ENCODE measurements at places on chromosomes 2 and 18.
A peak's percentile ranks its signal among the peaks of the same experiment; 100 is the strongest.

- DNase-seq, result no peak
Measured at GRCh38 chr2:232126301-232127099, 165.0 kb downstream of the DIS3L2 start.

- DNase-seq, result no peak
Measured at GRCh38 chr2:167510071-167510759, 621.9 kb downstream of the XIRP2 start.

- DNase-seq, result no peak
Measured at GRCh38 chr2:99725820-99726219, 236.0 kb upstream of the REV1 start.

DNA sequence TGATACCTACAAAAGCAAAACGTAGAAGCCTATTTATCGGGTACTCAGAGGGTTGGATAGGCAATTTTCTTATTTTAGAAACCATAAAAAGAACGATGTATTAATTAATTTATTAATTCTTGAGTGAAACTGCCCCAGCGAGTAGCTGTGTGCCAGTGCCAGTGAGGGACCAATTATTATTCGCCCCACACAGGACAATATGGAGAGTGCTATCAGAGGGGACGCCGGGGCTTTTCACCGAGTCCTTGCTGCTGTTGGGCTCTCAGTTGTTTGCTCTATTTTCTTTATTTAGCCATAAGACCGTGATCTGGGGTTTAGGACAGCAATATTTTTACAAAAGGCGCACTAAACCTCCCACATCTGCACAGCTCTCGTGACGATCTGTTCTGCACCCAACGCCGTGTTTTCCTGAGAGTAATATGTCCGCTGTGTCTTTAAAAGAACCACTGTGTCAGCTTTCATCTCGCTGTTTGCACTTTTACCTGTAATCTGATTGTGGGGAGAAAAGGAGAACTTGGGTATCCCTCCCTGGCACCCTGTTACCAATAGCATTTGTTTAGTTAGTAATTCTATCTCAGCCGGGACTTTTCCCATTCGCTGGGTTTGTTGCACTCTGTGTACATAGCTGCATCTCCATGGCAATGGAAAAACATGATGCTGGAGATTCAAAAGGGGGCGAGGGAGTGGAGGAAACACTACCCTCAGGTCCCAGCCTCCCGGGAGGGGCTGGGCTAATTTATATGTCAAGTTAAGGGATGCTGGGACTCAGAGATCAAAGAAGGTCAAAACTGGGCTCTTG is 30.1 kb upstream of the ZNF516 start:
- no peak for DNase-seq

- no peak for DNase-seq
Measured at GRCh38 chr2:129318581-129319421, 660.7 kb upstream of the RAB6C start.

DNA sequence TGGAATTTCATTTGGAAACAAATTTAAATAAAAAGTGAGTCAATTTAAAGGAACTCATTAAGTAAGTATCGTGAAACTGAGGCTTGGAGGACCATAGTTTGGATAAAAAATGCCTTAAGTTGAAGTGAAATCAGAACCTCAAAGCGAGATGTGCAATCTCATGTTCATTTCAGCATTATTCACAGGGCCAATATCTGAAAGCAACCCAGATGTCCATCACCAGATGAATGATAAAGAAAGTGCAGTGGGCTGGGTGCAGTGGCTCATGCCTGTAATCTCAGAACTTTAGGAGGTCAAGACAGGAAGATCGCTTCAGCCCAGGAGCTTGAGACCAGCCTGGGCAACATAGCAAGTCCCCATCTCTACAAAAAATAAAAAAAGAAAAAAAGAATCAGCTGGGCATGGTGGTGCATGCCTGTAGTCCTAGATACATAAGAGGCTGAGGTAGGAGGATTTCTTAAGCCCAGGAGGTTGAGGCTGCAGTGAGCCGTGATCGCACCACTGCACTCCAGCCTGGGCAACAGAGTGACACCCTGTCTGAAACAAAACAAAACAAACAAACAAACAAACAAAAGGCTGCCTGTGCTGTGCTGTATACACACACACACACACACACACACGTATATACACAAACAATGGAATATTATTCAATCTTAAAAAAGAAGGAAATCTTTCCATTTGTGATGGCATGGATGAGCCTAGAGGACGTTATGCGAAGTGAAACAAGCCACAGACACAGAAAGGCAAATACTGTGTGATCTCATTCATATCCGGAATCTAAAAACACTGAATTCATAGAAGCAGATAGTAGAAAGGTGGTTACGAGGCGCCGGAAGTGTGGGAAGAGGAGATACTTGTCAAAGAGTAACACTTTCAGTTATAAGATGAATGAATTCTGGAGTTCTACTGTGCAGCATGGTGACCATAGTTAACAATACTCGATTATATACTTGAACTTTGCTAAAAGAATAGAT is 14.5 kb downstream of the SH3RF3 start:
- DNase-seq, result peak; percentile 11

- DNase-seq, result no peak
Measured at GRCh38 chr2:150046211-150046610, 441.3 kb downstream of the RND3 start.

- DNase-seq, result no peak
Measured at GRCh38 chr2:141528990-141529389, 601.8 kb downstream of the LRP1B start.

DNA sequence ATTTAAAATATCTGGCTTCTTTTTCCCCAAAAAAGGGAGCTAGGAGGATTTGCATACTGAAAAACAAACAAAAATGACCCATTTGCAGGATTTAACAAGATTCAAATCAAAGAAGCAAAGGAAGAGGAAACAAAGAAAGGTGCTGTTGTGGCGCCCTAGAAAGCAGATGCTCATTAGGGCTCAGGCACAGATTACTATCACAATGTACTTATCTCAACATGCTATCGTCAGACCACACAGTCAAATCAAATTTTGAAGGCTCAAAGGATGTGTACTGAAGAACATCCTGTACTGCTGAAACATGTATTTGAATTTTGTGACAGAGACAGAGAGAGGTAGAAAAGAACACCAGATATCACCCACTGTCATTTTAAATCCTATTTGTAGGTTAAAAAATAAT is 10.9 kb downstream of the RBMS1 start:
- no peak for DNase-seq

- DNase-seq, result no peak
Measured at GRCh38 chr2:191869178-191869577, 22.3 kb upstream of the CAVIN2 start.

- DNase-seq, result no peak
Measured at GRCh38 chr18:73932976-73933375, 214.7 kb downstream of the FBXO15 start.

- no peak for DNase-seq
Measured at GRCh38 chr2:238820916-238821315, 27.0 kb upstream of the TWIST2 start.

DNA sequence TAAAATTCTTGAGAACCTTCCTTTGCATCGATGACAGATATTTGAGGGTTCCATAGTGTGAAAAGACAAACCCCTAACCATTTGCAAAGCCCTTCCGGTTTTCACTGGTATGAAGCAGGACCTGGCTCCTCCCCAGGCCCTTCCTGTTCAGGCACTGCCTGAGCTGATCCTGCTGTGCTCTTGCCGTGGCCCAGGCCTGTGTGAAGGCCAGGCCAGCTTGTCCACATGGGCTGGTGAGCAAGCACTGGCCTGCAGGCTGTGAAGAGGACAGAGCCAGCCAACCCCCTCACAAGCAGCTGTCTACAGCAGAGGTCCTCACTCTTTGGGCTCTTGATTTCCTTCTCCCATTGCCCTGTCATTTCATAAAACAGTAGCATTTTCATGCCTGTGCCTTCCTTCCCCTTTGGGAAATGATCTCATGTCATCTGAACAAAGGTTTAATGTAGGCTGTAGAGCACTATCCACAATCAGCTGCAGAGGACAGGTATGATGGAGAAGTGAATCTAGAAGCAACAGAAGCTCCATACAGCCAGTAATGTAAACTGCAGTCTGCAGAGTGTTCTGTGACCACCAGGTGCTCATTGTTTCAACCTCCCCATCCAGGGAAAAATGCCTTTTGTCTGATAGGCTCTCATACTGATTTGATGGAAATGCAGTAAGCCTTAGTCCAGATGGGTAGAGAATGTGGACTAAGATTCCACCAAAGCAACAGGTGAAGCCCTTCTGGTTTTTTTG is 19.8 kb downstream of the MPHOSPH10 start:
- DNase-seq, result no peak

- no peak for DNase-seq
Measured at GRCh38 chr2:25845843-25846505, 32.3 kb downstream of the ASXL2 start.

- no peak for DNase-seq
Measured at GRCh38 chr2:193867454-193867853, 1672.7 kb upstream of the TMEFF2 start.

GRCh38 chr2:216281316-216281715 is 91.0 kb downstream of the MARCHF4 start:
- DNase-seq, result no peak

DNA sequence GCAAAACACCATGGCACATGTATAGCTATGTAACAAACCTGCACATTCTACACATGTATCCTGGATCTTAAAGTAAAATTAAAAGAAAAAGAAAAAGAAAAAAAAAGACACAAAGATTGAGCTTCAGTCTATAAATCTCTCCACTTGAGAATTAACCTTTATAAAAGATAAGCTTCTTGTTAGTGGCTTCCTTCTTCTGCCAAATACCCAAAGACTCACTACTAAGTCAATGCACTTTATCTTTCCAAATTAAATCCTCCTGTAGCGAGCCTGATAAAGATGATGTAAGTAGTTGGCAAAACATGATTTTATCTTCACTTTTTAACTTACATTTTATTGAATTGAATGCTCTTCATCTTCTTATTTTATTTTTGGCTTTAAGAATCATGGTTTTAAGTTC is 349.9 kb downstream of the TRIB2 start:
- DNase-seq, result no peak

- DNase-seq, result no peak
Measured at GRCh38 chr18:69838620-69839411, 108.9 kb downstream of the CD226 start.

GRCh38 chr18:64717026-64717425 is 568.1 kb upstream of the LINC00305 start:
- DNase-seq, result no peak

DNA sequence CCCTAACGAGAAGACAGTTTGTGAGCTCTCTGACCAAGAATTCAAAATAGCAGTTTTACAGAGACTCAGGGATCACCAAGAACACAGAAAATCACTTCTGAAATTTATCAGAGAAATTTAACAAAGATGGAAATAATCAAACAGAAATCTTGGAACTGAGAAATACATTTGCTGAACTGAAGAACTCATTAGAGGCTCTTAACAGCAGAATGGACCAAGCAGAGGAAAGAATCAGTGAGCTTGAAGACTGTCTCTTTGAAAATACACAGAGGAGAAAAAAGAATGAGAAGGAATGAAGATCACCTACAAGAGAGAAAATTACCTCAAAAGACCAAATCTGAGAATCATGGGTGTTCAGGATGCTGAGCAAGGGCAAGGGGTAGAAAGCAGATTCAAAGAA is 29.7 kb downstream of the ASB1 start:
- DNase-seq, result no peak

- peak; percentile 75 for DNase-seq
Measured at GRCh38 chr2:241844066-241844728, 14.5 kb downstream of the PDCD1 start.

DNA sequence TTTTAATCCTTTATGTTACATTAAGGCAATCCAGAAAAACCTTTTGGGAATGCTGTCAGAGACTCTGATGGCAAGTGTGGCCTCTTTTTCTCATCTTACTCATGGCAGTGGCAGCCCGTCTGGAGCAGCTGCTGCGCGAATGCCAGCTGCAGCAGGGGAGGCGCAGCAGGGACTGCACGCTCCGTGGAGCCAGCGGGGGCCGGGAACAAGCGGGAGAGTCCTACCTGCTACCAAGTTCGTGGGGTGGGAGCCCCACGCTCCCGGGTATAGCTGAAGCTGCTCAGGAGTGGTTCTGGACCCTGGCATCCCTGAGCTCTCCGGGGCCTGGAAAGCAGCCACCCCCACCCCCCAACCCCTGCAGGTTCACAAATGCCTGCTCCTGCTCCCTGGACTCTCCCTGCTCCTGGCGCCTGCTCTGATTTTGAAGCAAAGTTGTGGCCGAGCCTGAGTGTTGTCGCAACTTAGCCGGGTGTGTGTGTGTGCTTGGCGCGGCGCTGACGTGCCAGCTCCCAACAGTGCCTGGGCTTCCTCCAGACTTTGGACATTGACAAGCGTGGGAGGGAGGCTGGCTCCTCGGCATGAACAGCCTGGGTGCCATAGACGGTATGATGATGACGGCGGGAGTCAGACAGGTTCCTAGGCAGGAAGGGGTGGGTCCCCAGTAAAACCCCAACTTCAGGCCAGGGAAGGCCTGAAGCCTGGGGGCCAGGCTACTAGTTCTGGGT is 21.7 kb downstream of the TMX3 start:
- DNase-seq, result no peak

- no peak for DNase-seq
Measured at GRCh38 chr2:233422050-233422639, 67.9 kb downstream of the DGKD start.

GRCh38 chr2:222322236-222322635 is 23.4 kb upstream of the PAX3 start:
- no peak for DNase-seq

GRCh38 chr18:8870528-8870927 is 165.2 kb downstream of the MTCL1 start:
- DNase-seq, result no peak

- no peak for DNase-seq
Measured at GRCh38 chr2:43059183-43059897, 167.1 kb downstream of the ZFP36L2 start.

DNA sequence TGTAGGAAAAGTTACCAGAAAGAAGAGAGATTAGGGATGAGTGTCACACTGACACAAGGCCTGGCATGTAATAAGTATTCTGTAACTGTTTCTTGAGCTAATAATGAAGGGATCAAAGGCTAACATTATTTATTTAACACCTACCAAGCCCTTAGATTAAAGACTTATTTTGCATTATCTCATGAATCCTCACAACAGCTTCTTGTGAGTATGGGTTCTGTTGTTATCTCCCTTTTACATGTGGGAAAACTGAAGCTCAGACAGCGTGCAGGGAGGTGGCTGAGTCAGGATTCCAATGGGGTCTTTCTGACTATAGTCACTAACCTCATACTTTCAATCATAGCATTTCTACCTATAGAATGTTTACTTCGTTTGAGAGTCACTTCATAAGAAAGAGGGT is 79.0 kb upstream of the PROKR1 start:
- DNase-seq, result no peak

GRCh38 chr2:184780944-184781343 is 182.6 kb downstream of the ZNF804A start:
- no peak for DNase-seq

DNA sequence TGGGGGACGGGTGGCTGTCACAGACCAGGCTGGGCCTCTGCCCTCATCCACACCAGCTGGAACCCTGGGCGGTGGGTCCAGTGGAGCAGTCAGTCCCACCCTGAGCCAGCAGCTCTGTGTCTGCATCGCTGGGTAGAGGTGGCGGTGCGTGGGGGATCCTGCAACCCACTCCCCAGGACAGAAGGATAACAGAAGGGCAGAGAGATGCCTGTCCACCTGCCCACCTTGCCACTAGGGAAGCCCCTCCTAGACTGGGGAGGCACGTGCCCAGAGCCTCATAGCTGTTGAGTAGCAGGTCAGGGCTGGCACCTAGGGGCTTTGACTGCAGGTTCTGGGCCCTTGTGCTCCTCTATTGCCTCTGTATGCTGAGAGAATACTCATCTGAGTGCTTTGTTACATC is 2.4 kb downstream of the ATOH8 start:
- no peak for DNase-seq

GRCh38 chr2:26238311-26238958 is 6.0 kb downstream of the HADHA start:
- DNase-seq, result no peak

GRCh38 chr2:121132054-121132761 is 152.8 kb downstream of the TFCP2L1 start:
- DNase-seq, result no peak

GRCh38 chr2:194465641-194466040 is 1191.4 kb upstream of the SLC39A10 start:
- no peak for DNase-seq
